ENCODE measurements at places on chromosomes 7 and 10.

DNA sequence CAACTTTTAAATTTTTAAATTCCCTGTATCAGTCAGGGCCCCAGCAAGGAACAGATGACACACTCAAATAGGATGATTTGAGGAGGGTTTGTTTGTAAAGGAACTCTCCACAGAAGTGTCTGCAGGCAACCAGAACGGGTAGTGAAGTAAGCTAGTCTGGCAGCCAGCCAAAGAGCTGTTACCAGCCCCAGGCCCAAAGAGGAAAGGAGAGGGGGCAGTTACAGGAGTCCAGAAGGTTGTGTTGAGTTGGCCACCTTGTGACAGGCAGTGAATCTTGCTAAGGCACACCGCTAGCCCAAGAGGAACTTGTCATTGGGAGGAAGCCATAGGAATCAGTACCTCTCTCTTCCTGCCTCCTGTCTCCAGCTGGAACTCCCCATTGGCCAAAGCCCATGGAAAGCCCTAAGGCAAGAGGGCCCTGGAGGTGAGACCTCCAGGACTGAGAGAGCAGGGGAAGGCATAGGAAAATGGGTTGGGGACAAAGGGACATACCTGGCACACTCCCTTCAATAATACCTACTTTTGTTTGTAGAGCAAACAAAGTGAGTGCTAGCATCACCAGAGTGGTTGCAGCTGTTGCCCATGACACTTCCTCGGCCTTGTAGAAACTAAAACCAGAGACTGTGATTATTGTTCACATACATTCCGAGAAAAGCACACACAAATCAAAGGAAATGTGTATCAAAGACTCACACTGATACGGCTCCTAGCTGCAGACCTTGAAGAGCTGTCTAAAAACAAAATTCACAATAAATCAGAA lies 25.4 kb upstream of the GATAD1 start:
- DNase-seq: no peak

DNA sequence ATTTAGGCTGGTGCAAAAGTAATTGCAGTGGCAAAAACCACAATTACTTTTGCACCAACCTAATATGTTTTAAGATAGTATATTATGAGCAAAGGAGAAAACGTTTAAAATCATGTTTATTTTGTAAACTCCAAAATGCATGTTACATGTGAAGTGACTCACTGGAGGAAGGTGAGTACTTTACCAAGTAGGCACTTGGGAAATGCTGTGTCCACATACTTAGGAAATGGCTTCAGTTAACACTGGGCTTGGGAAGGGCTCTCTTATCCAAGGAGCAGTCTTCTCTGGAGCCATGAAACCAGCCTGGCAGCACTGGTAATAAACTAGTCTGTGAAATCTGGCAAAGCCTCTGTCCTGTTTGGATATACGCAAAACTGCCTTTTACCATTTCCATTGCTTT lies 4.4 kb downstream of the RPS24 start:
- DNase-seq: no peak

DNA sequence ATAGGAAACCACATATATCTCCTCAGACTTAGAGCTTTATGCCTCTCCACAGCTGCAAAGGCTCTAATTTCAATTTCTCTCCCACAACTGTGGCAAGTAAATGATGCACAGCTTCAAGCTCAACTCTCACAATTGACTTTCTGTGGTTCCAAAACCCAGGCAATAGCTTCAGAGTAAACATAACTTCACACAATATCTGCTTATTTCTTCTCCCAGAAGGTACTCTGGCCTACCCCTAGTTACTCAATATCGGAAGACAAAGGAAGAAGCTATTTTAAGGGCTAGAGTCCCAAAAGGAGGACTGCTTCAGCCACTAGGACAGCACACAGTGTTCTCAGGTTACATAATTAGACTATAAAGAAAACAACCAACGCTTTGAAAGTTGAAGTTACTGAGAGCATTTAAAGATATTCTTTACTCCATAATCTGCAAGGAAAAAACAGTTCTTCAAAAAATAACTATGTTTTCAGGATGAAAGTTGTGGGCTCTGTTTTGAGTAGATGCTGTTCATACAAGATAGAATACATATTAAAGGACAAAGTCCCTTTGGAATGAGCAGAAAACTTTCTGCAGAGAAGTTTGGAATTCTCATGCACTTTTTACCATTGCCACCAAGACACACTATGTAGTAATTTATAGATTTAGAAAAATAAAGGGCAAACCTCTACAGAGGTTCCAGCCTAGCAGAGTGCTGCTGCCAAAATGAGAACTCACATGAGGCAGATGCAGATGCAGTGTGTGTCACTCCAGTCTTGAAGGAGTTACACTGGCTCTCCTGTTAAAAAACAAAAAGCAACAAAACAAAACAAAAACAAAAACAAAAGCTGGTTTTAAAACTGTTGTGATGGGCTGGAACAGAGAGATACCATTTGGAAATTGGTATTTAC lies 81.8 kb downstream of the NT5C2 start:
- no peak for DNase-seq

DNA sequence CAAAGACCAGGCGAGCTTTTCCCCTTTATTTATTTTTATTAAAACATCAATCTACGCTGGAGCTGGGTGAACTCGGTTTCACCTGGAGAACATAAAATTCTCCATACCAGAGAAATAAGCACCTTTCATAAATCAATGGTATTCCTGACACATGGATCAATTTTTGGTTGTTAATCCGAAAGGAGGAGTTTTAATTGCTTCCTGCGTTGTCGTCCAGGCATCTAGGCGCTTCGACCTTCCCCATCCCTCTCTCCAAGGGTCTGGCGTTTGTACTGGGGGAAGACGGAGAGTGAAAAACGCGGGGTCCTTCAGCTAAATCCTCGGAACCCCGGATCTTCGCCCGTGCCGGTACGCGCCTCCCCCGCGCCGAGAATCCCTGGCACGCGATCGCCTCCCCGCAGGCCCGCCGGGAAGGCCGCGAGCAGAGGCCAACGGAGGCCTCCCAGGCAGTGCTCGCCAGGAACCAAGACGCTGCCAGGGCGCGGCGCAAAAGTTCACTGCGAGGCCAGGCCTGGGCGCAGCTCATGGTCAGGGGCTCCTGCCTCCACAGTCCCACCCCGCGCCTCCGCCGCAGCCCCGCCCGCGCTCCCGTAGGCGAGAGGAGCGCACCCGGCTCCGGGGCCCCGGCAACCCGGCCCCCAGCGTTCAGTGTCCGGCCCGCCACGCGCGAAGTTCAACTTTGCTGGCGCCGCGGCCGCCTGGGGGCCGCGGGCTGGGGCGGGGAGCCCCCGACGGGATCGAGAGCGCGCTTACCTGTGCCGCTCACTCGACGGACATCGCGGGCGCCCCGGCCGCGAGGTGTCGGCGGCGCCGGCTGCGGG lies 8.3 kb upstream of the EBF3 start:
- DNase-seq: no peak

DNA sequence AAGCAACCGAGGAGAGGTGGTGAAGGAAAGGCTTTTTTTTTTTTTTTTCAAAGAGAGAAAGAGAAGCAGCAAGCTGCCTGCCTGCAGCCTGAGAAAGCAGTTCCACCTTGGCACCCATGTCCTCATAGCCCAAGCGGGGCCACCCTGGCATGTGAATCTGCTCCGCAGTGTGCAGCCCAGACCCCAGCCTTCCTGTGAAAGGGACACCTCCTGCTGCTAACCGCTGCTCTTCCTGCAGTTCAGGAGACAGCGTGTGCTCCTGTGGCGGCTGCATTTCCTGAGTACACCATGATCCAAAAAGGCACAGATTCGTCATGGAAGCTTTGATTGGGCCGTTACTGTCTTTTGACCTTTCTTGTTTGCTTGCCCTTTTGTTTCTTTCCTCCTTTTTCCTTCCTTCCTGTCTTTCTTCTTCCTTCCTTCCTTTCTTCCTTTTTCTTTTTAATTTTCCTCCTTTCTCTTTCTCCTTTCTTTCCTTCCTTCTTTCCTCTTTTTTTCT lies 38.1 kb downstream of the IKZF1 start:
- DNase-seq: peak; percentile 78

DNA sequence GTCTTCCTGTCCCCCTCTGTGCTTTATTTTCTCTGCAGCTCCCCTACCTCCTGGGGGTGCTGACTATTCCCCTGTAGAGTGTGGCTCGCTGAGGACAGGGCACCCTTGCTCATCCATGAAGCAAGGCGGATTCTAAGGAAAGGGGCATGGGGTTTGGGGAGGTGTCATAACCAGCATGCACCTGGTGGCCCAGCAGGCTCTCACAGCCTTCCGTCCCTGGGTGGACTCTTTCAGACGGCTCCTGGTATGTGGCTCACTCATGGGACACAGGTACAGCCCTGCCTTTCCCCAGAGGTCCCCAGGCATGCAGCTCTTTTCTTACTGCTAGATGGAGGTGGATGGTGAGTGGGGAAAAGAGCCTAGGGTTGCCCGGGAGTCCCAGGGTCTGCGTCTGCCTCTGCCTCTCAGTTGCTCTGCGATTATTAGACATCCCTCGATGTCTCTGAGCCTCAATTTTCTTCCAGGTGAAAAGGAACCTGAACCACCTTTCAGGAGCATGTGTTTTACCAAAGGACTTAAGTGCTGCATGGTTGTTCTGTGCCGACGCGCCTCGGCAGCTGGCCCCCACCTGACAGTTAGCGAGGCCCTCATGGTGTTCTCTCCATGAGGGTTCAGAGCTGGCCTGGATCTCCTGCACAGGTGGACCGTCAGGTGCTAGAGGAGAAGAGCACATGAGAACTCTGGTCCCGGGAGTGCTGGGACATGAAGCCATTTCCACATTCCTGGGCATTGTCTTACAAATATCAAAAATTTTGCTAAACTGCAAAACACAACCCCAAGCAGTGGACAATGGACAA lies 172.5 kb upstream of the SHH start:
- no peak for DNase-seq

GRCh38 chr7:23472956-23473843 lies 2.9 kb upstream of the IGF2BP3 start:
- DNase-seq: no peak

GRCh38 chr10:69088801-69089501 lies 1.0 kb downstream of the SRGN start:
- DNase-seq: no peak

- no peak for DNase-seq
These were observed 538.8 kb downstream of the TCERG1L start for GRCh38 chr10:130772676-130773075.

- no peak for DNase-seq
These were observed 2.8 kb downstream of the INHBA start for GRCh38 chr7:41700044-41700471.

DNA sequence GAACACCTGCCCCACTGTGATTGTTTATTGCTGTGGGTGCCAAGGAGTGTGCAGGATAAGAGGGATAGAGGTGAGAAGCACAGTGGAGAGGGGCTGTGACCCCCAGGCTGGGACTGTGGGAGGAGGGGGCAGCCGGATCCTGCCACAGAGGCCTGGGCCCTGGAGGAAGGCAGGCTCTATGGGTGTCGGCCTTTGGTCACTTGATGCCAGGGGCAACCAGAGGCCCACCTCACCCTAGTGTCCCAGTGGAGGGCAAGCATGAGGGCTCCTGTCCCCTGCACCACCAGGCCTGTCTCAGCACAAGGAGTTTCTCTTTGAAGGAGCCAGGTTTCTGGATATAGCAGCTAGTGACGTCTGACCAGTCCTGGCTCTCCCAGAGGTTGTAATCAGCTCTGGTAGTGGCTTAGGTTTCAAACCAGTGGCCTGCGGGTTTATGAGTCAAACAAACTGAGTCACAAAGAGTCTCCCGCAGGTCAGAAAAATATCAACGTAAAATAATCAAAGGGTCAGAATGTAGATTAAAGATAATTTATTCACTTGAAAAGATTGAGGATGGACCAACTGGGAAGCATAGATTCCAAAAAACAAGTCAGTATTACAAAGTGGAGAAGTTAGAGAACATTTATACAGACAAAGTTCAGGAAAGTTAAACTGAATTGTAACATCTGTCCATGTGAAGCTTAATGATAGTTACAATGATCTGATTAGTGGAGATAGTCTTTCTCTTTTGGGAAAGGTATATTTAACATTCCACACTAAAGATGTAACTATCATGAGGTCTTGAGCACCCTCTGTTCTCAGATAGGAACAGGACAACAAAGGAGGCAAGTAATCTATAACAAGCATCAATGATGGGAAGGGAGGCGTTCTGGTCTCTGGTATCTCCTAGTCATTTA lies 37.2 kb upstream of the ZNF488 start:
- DNase-seq: no peak

DNA sequence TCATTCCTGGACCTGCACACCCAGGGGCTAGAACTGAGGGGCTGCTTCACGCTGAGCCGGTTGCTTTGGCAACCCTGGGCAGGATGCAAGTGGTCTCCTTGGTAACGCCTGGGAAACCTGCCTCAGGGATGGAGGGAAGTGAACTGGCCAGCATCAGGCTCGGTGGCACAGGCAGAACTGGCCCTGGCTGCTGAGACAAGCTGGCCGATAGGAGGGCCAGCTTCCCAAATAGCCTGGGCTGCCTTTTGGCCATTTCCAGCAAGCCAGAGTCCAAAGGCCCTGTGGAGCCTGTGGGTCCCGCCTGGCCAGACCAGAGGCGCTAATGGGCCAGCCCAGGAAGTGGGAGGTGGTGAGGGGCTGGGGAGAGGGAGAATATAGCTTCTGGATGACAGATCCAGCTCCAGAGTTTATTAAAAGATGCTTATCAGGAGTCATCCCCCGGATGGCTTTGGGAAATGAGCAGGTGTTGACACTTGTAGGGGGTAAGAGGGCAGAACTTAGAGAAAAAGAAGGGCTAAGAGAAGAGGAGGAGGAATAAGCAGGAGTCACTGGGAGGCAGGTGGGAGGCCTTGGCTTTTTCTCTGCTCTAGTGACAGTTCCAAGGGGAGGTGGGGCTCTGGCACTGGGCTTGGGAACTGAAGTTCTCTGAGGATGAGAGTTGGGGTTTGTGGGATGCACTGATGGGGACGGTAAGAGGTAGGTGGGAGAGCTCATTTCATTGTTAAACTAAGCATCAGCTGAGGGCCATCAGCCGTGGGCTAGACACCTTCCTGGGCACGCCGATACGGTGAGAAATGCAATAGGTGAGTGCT lies 9.6 kb downstream of the NEURL1 start:
- no peak for DNase-seq

DNA sequence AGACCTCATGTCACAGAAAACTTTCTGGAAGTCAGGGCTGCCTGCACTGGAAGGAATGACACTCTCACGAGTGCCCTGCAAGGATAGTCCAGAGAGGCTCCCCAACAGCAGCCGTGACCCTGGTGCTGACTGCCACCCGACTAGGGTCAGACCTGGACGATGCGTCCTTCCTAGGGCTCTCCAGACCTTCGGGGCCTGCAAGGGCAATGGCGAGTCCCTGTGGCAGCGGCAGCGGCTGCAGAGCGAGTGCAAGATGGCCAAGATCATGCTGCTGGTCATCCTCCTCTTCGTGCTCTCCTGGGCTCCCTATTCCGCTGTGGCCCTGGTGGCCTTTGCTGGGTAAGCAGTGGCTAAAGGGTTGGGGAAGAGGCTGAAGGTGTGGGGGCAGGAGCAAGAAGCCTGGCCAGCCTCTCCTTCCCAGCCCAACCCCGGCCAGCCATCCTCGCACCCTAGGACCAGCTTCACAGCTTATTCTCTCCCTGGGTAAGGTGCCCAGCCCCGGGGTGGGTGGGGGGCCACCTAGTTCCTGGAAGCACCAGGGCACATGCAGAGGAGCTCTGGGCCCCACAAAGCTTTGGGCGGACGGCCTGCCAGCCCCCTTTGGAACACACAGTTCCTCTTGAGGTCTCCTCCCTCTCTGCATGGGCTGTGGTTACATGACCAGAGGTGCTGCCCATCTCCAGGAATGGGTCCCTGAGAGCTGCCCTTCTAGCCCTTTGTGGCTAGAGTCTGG lies 5.5 kb downstream of the OPN4 start:
- peak; percentile 46 for DNase-seq

GRCh38 chr7:33039257-33039902 lies 23.2 kb downstream of the NT5C3A start:
- DNase-seq: no peak

Data from Right ventricle myocardium inferior (tissue), 1 donor.